Glutamatergic neuron (in vitro differentiated cells): ENCODE measurements at places on chromosomes 6 and 20. TPM values are rescaled to one million over a fixed set of nuclear protein-coding genes. Genes with fewer than 3 reads are reported as not detected.

DNA sequence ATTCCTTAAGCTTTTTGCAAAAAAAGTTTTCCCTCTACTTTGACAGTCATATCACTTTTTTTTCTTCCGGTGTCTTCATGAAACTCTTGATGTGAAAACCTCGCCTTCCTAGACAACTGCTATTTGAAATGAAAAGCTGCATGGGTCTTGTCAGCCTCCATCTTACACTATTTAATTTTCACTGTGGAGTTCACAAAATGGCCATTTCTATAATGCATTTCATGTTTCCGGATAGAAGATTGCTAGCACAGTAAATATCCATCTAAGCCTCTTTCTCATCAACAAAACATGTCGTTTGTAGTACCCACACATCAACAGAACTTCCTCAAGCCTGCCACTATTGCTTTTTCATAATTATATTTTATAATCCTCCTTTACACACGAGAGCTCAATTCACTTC is 204.9 kb upstream of the ID4 start:
- H3K27ac ChIP-seq, result no peak overlapping the region
- no peaks in the 10 kb centered on the region for H3K36me3 ChIP-seq
- H3K4me3 ChIP-seq, result no peak overlapping the region
- DNase-seq, result no peak

DNA sequence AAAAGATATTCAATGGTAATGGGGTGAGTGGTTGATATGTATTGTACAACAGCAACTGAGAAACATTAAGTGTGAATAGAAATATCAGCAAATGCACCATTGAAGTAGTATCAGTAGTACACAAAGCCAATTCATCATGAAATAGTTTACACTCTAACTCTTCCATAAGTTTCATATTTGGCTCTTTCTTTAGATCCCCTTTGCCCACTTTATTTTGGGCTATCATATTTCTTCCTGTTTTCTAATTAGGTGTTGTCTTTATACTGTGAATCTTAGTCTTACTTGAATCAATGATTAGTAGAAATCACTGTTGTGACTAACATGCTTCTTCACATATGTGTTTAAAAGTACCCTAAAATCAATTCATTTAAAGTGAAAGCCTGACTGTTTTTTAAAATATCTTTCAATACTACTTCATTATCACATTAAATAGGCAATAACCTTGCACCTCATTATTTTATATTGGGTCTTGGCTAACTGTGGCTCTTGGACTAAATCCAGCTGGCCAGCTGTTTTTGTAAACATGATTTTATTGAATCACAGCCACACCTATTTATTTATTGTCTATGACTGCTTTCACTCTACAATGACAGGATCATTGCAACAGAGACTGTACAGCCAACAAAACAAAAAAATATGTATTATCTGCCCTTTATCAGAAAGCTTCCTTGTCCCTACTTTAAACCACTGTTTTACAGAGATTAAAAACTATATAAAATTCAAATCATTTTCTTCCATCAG is 38.9 kb downstream of the EYS start:
- DNase-seq, result no peak
- H3K27ac ChIP-seq, result no peak overlapping the region
- H3K4me3 ChIP-seq, result no peak overlapping the region

DNA sequence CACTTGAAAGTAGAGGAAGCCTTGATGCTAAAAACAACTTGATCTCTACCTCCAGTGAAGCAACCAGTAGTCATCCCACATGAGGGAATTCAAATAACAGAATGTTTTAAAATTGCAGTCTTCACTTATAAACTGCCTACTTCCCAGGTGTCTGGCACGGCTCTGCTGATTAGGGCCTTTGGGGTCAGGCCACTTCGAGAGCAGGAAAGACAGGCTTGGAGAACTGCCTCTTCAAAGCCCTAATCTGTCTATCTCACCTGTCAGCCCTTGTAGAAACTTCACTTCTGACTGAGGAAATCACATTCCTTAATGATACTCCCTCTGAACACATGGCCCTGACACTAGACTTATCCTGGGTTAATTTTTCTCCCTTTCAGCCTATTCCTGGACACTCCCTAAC is 458.6 kb downstream of the TENT5A start:
- no peak overlapping the region for H3K27ac ChIP-seq
- no peak overlapping the region for H3K4me3 ChIP-seq
- DNase-seq, result no peak

- H3K36me3 ChIP-seq, result no peaks in the 10 kb centered on the region
- no peak overlapping the region for H3K4me3 ChIP-seq
- no peak overlapping the region for H3K27ac ChIP-seq
- DNase-seq, result no peak
Observed at GRCh38 chr20:25750220-25750764, 53.6 kb upstream of the ZNF337 start.

- peak; percentile 77 for DNase-seq
- H3K27ac ChIP-seq, result no peak overlapping the region
- H3K4me1 ChIP-seq, result no peaks in the 10 kb centered on the region
- H3K36me3 ChIP-seq, result no peaks in the 10 kb centered on the region
- no peak overlapping the region for H3K4me3 ChIP-seq
- H3K27me3 ChIP-seq, result no peaks in the 10 kb centered on the region
Observed at GRCh38 chr20:61896058-61896961, 169.4 kb downstream of the TAF4 start.

Gene GOPC
- total RNA-seq, result 33.4 TPM

Gene TCF15
- total RNA-seq, result 19.7 TPM

Gene FOXC1
- 3.3 TPM for total RNA-seq

Gene SLC12A5
- 10.4 TPM for total RNA-seq

Gene BPIFB4
- total RNA-seq, result not detected
